Left hindlimb (tissue), 1 donor: ENCODE measurements at places on chromosomes 1 and 21.
A peak's percentile ranks its signal among the peaks of the same experiment; 100 is the strongest.

- peak; percentile 85 for DNase-seq
Measured at GRCh38 chr1:61081686-61082310, 563 bp upstream of the NFIA start.

- no peak for DNase-seq
Measured at GRCh38 chr1:150094734-150095265, 27.2 kb downstream of the VPS45 start.

GRCh38 chr1:210690236-210690635, 361.5 kb downstream of the HHAT start:
- no peak for DNase-seq

DNA sequence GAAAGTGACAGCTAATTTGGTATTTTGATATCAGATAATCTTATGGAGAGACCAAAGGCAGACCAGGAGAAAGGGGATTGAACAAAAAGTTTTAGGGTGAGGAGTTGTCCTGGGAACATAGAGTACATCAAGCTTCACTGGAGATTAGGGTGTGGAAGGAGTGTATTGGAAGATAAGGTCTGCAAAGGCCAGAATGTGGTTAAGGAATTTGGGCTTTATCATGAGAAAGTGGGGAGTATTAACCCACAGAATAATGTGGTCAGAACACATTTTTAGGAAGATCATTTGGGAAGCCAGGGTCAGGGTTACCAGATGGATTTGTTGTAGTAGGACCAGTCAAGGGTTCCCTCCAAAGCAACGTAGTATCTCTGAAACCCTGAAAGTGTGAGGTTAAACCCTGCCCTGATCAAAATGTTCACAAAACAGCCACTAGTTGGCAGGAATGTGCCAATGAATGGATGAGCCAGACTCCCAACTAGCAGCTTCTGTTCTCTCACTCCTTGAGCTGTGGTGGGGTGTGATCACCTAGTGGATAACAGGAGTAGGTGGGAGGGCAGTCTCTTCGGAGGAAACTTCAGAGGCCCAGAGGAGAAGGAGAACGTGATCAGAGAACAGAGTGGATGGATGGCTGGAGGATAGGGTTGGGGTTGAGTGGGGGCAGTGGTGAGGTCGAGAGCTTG, 35.8 kb downstream of the SLC2A1 start:
- DNase-seq, result no peak

- peak; percentile 94 for DNase-seq
Measured at GRCh38 chr1:145891587-145892485, 6.2 kb upstream of the ANKRD35 start.

- no peak for DNase-seq
Measured at GRCh38 chr21:14901482-14901958, 163.3 kb downstream of the NRIP1 start.

- DNase-seq, result no peak
Measured at GRCh38 chr1:50416553-50417453, 6.4 kb downstream of the DMRTA2 start.

- no peak for DNase-seq
Measured at GRCh38 chr1:210332719-210333398, 4.2 kb downstream of the HHAT start.

GRCh38 chr1:167797015-167797414, 75.2 kb downstream of the MPZL1 start:
- peak; percentile 74 for DNase-seq

GRCh38 chr1:106043971-106044370, 1012.5 kb upstream of the PRMT6 start:
- DNase-seq, result no peak

GRCh38 chr1:154533952-154534844, 24.3 kb downstream of the UBE2Q1 start:
- DNase-seq, result no peak

- no peak for DNase-seq
Measured at GRCh38 chr21:30223596-30223995, 7.7 kb upstream of the CLDN8 start.

GRCh38 chr1:205948039-205948438, 4.8 kb upstream of the SLC26A9 start:
- DNase-seq, result no peak

DNA sequence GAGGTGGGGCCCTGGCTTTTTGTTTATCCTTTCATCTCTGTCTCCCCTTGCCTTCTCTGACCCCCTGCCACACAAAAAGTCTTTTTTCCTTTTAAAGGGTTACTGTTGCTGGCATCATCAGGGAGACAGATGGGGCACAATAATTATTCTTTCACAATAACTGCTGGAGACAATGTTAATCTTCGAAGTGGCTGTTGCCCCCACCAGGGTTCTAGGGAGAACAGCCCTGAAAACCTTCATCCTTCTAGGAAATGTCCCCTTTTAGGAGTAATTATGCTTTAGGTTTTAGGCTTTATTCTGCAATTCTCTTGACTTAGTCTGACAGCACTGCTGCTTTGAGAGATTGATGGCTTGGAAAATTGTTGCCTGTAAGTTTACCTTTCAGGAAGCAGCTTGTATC, 150.0 kb downstream of the NOS1AP start:
- DNase-seq, result no peak

DNA sequence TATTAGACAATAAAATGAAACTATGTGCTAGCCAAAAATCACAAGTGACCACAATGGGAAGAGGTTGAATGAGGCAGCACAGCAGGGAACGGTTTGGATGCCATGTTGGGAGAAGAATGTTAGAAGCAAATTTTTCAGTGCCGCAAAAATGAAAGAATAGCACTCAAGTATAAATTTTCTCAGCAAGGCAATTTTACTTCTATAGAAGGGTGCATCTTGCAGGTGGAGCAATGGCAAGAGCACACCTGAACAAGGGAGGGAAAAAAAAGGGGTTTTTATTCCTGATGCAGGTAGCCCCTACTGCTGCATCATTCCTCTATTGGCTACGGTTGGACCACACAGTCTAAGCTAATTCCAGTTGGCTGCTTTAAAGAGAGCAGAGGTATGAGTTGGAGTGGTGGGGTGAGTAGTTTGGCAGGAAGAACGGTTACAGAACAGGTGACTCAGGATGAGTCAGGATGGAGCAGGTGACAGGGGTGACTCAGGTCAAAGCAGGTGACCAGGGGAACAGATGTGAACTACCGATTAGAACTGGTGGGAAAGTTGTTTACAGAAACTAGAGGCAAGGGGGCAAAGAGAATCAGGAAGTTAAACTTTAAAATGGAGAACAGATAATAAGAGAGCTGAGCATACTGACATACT, 301.1 kb upstream of the NRIP1 start:
- DNase-seq, result no peak
